ENCODE measurements at places on chromosomes 1 and 21.

DNA sequence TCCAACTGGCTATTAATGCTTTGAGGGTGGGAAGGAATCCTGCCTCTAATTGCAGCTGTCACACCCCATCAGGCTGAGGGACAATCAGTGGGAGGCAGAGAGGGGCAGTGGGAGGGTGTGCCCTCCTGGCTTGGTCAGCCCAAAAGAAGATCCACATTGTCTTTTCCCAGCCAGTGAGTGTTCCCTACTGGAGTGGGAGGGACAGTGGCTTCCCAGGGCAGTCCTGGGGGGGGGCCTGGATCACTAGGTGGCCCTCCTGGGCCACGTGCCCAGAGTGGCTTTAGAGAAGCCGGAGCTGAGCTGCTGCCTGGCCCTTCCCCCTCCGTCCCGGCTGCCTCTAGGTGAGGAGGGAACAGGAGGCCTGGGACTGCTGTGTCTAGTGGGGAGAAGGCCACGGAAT is 14.0 kb downstream of the INKA2 start:
- DNase-seq = no peak

DNA sequence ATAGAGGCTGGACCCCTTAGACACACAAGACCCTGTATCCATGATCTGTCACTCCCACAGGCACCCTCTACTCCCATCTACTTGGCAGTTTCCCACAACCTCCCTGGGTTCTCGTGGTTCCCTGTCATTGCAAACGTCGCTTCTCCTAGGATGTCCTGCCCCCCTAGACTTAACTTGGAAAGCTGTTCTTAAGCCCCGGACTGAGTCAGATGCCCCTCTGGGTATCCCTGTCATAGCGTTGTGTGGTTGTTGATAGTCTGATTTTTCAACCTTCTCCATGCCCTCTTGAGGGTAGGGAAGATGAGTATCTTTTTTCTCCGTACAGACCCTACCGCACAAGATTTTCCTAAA is 11.8 kb downstream of the RCC1 start:
- DNase-seq = no peak

DNA sequence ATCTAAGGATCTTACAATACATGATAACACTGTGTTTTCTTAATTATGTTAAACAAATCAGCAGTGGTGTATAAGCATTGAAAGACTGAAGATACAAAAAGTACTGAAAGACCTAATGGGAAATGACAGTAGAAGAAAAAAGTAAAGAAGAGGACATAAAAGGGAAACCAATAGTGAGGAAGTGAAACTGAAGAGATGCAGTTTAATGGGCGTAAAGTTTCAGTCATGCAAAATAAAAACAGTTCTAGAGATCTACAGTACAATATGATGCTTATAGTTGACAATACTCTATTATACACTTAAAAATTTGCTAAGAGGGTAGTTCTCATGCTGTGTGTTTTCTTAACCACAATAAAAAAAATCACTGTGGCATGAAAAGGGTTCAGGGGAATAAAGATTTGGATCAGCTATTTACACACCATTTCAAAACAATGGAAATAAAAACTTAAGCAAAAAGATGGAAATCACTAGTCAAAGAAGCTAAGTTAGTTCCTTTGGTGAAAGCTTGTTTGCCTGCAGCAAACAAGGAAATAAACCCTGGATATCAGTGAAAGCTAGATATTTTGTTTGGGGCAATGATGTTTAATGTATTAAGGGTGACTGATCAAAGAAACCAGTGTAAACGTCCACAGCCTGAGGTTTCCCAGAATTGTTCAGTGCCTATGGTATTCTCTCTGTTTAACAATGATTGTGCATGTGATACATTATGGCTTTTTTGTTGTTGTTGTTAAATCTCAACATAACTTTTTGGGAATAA is 1160.8 kb upstream of the ADGRL2 start:
- DNase-seq = no peak

GRCh38 chr21:29511096-29511495 is 212.4 kb downstream of the BACH1 start:
- DNase-seq = no peak

DNA sequence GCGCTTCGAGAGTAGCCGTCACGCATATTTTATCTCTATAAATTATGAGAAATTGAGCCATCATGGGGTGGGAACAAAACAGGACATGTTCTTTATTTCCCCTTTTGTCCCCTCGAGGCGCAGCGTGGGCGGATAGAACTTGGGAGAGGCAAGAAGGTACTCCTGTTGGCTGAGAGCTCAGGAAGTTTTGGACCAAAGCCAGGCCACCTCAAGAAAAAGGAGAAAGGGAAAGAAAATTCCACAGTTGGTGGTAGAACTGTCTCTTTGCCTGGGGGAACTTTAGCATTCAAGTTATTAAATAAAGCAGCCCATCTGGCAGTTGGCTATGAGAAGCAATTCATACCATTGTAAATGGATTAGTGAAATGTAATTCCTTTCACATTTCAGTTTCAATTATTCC is 76.4 kb upstream of the DSCAM start:
- DNase-seq = no peak

DNA sequence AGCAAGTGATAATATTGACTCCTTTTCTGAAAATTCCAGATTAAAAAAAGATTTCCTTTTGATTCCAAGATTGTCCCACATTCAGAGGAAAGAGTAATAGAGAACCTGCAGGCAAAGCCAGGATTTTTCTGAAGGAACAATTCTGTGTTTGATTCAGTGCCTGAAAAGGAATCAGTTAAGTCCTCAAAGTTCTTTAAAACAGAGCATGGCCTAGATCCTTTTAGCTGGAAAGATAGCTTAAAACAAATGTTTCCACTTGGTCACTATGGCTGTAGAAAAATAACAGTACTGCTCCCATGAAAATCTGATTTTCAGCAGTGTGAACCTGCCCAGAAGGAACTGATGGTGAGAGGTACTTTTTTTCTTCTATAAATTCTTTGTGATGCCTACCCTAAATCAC is 41.8 kb downstream of the HS2ST1 start:
- no peak for DNase-seq

DNA sequence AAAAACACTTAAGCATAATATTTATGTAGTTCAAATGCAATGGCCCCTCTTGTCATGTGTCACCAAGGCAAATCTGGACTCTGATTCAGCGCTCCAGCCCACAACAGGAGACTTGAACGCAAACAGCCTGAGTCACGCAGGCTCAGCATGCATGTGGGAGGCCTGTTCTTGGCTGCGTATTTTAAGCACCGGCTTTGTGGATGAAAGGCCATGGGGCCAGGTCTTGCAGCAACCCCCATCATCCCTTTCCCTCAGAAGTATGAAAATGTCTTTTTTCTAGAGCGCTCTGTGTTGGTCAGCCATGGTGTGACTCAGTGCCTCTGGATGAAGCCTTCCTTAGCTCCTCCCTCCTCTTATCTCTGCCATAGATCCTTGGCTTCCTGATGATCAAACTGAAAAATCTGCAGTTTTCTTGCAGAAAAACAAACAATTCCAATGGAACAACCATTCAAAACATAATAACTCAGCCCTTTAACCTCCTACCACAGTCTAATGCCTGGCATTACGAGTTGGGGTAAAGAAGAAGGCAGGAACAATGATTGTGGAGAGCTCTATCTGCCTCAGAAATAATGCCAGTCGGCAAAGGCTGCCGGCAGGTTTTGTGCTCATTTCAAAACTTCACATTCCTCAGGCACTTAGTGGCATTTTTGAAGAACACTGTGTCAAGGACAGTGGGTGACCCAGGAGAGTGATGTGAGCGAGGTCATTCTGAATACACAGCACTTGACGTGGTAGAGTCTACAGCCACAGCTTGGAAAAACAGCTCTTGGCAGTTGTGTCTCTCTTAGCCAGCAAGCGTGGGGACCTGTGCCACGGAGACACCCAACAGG is 167.5 kb downstream of the CLIC6 start:
- peak; percentile 99 for DNase-seq

DNA sequence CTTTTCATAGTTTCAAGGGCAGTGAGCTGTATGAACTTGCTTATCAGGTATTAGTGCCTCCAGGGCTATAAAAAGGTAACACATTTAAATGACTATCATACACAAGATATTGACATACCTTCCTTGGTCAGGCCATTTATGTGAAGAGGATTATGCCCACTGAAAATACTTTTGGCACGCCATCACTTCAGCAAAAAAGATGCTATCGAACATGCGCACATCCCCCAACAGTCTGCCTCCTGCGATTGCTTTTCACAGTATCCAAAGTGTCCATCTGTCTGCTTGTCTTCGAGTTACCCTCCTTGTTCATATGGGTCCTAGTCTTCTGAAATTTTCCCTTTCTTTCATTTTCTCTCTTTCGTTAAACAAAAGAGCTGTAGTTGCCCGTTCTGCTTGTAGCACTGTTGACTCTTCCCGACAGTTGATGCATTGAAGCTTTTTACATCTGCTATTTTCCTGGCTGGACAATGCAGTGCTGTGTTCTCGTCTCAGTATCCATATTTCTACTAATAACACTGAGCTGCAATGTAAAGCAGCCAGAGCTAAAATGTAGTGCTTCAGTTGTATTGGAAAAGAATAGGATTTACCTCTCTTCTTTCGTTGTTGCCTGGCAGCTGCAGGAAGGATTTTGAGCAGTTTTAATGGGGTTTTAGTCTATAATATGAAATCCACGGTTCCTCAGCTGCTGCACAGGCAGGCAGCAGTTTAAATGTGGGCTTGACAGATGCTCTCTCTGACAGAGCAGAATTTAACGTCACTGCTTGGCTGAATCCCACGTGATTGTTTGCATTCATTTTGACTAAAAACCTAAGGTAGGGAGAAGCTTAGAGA is at the start of gene B3GALT2:
Gene B3GALT2, minus strand, starts transcription at position 713 of the 831 bp plus-strand sequence. CDS start 5,051 bp downstream, outside the sequence.
- no peak for DNase-seq

DNA sequence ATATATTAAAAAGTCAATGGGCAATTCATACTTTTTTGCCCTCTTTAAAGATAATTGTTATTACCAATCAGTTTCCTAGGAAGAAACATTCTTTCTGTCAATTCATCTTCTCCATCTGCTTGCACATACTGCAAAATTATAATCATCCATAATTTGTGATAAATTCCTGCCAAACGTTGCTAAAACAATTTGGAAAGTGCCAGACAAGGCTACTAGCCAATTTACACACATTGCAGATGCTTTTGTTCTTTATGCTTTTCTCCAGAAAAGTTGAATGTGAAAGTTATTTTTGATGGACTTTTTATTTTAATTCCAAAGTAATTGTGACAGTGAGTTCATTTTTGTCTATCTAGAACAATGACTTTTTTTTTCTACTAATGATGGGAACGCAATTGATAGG is 992.8 kb upstream of the ADGRL2 start:
- no peak for DNase-seq

DNA sequence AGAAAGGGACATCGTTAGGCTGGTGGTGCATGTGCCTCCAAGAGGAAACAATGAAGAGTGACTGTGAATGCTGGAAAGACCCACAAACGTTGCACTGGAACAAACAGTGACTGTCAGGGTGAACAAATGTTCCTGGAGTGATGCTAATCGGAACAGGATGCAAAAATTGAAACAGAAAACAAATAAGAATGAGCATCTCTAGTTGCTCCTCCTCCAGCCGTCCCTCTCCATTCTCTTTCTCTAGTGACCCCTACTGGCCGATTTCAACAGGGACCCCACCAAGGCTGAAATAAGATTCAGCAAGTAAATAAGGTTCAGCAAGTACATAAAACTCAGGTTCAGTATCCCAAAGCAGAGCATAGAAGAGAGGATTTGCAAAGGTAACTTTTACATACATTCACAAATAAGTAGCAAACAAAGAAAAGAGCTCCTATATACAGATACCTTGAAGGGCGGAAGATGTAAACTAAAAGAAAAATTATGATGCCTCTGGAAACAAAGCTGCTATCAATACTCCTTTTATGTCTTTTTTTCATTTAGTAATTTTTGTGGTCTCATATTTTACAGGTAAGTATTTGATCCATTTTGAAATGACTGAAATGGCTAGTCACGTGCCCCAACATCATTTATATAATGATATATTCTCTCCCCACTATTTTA is 836.1 kb upstream of the ADAMTS5 start:
- peak; percentile 47 for DNase-seq

GRCh38 chr1:226002667-226003501 is 3.7 kb upstream of the SDE2 start:
- DNase-seq = no peak

DNA sequence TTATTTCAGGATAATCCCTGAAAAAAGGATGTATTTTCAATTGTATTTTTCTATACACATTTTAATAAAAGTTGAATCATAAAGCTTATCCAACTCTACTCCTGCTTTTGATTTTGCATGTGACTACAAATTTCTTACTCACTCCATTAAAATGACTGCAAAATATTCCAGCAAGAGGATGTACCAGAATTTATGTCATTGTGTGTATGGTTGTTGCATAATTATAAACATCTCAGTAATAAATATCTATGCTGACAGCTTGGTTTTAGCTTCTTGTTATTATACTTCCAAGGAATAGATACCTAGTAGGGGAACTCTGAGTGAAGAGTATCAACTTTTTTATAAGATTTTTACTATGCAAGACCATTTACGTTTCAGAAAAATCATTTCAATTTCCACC is 463.2 kb upstream of the RUNX1 start:
- no peak for DNase-seq

DNA sequence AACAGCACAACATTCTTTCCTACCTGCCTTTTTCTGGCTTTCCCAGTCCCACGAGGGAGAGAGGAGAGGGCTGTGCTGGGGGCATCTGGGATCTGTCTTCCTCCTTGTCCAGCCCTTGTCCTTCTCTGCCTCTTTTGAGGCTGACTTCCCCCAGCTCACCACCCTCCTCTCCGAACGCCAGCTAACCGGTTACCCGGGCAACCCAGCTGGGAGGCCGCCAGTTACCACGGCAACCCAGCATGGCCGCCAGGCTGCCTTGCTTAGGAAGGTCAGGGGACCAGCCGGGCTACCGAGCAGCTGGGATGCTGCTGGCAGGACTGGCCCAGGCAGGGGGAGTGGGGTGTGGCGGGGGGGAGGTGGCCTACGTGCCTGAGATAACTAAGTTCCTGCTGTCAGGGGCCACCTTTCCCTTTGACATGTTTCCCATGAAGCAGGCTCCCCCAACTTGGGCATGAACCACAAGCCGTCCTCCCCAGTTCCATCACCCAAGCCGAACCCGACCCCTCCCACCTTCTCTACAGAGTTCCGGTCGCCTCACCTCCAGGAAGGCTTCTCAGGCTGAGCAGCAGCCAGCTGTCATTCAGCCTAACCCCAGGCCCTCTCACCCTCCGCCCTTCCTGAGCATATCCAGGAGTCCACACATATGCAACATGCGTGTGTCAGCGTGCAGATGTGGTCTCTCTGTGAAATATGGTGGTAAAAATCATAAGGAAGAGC is 8.7 kb downstream of the PLEKHA6 start:
- no peak for DNase-seq

GRCh38 chr21:35075546-35075945 is 26.4 kb upstream of the RUNX1 start:
- no peak for DNase-seq

- peak; percentile 62 for DNase-seq
These were observed 1198.9 kb downstream of the PLA2G4A start for GRCh38 chr1:188027613-188028012.

GRCh38 chr1:201537891-201538611 is 876 bp upstream of the NAV1 start:
- no peak for DNase-seq

All from HS-27A (cell line).